Retinal pigment epithelial cell (primary cell): ENCODE measurements at places on chromosomes 2 and 18.

DNA sequence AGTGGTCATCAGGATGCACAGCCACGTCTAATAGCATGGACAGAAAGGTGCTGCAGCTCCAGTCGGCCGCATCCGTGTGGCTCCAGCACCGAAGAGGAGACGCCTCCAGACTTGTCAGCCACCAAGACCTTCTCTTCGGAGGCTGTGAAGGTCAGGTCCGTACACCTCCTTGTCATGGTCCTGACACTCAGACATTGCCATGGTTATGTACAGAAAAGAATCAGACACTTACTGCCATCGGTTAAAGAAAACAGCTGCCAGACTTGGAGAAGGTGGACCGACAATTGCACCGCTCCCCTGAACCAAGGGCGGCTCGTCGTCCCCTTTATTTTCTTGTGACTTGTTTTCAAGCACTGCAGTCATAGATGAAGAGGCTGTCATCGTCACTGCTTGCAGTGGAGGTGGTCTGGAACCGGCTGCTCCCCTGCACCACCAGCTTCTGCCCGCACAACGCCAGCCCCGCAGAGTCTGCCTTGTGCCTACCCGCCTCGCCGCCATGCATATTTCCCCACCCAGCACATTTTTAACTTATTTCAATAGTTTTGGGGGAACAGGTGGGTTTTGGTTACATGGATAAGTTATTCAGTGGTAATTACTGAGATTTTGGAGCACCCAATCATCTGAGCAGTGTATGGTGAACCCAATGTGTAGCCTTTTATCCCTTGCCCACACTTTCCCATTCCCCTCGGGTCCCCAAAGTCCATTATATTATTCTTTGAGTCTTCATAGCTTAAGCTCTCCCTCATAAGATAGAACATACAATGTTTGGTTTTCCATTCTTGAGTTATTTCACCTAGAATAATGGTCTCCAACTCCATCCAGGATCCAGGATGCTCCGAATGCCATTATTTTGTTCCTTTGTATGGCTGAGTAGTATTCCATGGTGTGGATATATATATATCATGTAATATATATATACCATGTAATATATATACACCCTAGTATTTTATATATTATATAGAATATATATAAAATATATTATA lies 18.1 kb downstream of the FBXO48 start:
- DNase-seq: no peak

DNA sequence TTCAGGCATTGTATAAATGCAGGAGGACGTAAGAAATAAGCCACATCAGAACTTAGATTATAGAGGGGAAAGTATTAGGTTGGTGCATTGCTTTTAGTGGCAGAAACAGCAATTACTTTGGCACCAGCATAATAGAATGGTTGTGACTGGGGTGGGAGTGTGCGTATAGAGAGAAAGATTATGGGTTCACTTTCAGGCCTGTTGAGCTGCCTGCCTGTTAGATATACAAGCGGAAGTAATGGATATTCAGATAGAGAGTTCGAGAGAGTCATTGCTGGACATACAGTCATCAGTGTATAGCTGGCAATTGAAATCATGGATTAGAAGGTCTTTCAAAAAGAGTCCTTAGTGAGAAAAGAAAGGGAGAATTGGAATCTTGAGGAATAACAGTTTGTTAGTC lies 139.2 kb upstream of the MYO3B start:
- no peak for DNase-seq

DNA sequence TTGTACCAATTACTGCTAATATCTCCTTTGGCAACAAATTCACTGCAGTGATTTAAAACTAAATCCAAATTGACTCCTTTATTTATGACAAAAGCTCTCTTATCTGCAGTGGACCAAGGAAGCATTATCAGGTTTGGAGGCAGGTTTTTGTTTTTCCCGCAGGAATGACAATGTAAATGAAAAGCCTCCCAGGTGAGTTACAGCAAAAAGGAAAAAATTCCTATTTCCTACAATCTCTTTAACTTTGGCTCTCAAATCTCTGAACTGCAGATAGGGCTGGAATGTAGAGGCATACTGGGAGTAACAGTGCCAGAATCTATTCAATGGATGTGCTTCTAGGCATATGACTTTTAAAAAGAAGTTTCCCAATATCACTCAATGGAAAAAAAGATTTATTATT lies 28.9 kb upstream of the LRP2 start:
- no peak for DNase-seq

- DNase-seq: no peak
Observed at GRCh38 chr2:185736210-185736609, 2.4 kb upstream of the FSIP2 start.

DNA sequence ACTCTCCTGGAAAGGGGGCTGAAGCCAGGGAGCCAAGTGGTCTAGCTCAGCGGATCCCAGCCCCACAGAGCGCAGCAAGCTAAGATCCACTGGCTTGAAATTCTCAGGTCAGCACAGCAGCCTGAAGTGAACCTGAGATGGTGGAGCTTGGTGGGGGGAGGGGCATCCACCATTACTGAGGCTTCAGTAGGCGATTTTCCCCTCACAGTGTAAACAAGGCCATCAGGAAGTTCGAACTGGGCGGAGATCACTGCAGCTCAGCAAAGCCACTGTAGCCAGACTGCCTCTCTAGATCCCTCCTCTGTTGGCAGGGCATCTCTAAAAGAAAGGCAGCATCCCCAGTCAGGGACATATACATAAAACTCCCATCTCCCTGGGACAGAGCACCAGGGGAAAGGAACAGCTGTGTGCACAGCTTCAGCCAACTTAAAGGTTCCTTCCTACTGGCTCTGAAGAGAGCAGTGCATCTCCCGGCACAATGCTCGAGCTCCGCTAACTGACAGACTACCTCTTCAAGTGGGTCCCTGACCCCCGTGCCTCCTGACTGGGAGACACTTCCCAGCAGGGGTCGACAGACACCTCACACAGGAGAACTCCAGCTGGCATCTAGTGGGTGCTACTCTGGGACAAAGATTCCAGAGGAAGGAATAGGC lies 282.3 kb upstream of the EPC2 start:
- no peak for DNase-seq

DNA sequence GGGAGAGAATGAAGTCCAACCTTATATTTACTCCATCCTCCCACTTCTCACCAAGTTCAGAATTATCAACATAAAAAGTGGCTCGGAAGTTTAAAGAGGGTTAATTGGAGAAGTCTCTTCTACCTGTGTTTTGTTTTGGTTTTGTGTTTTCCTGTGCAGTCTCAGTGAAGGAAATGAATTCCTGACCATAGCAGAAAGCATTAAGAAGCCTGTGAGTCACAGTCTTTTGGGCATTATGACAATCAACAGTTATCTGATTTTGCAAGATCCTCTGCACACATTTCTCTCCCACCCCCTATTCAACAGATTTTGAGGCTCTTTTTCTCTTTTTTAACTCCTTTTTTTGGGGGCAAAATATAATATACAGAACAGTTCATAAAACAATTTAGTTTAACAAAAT lies 8.6 kb upstream of the RPL37A start:
- DNase-seq: no peak

- DNase-seq: no peak
Observed at GRCh38 chr2:160387558-160388262, 105.9 kb downstream of the RBMS1 start.

DNA sequence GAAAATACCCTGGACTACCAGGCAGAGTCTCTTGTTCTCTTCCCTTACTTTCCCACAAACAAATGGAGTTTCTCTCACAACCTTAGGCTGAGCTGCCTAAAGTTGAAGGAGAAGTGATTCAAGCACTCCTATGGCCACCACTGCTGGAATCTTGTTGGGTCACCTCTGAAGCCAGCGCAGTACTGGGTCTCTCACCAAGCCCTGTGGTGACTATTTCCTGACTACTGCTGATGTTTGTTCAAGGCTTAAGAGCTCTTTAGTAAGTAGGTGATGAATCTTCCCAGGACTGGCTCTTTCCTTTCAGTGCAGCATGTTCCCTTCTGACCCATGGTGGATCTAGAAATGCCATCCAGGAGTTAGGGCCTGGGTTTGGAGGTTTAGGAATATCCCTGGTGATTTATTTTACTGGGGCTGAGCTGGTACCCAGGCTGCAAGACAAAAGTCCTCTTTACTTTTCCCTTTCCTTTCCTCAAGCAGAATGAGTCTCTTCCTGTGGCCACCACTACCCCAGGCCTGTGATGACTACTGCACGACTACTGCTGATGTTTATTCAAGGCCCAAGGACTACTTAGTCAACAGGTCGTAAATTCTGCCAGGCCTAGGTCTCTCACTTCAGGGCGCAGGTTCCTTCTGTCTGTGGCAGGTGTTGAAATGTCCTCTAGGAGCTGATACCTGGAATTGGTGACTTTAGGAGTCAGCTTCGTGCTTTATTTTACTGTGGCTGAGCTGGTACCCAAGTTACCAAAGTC lies 121.8 kb downstream of the SLC4A10 start:
- DNase-seq: no peak

- DNase-seq: no peak
Observed at GRCh38 chr2:96773922-96774321, 13.2 kb downstream of the CNNM4 start.

DNA sequence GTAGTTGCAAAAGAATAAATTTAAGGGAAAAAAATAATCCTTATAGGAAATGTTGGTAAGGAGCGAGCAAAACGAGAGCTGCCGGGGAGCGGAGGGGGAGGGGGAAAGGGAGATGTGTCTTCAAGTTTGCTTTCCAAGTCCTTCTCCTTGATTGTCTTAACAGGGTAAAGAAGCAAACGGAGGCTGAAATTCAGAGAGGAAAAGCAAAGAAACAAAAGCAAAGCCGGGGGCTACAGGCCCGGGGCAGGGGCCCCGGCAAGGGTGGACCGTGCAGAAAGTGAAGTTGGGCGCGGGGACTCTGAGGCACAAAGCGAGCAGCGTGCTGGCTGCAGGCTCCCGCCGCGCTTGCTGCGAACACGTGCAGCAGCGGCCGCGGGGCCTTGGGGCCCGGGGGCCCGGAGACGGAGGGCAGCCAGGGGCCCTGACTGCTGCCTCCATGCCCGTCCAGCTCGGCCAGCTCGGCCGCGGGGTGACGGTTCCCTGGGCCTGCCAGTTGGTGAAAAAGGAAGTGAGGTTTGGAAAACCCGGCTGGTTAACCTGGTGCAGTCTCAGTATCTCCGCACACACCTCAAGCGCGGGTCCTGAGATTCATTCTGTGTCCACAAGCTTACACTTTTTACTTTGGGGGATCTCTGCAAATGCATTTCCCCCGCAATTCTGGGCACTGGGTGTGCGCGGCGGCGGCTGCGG lies 4.1 kb downstream of the BCL11A start:
- no peak for DNase-seq

GRCh38 chr2:64025741-64026140 lies 6.5 kb upstream of the VPS54 start:
- DNase-seq: no peak

- no peak for DNase-seq
Observed at GRCh38 chr2:149082735-149083134, 44.2 kb downstream of the LYPD6B start.

DNA sequence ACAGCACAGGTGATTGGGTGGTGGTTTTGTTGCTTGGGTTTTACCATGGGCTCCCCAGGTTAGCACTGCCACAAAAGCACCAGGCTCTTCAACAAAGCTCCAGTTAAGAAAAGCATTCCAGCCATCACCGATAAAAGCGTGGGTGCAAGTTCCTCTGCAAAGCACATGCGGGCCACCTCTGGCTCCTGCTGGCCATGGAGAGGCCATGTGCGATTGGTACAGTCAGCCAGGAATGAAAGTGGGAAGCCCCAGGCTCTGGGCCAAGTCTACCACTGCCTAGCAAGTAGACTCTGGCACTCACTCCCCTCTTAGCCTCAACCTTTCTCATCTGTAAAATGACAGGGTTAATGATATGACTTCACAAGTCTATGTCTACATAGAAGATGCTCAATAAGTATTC lies 36.0 kb downstream of the BCL11A start:
- no peak for DNase-seq

DNA sequence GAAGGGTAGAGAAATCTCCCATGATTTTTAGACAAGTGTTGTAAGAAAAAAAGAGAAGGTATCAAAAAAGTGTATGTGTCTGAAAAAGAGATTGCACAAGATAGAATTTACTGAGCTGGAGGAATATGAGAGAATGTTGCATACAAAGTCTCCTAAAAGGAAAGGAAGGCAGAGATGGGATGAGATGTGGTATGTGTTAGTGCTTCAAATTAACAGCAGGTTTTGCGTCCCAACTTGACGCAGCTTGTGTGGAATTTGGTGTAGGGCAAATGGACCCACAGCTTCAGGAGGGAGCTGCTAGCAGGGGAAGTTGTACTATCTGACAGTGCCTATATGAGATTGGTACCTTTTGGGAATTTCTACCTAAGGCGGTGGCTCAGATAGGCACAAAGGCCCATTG lies 9.0 kb upstream of the RASGRP3 start:
- no peak for DNase-seq

GRCh38 chr2:30784682-30785081 lies 22.6 kb downstream of the CAPN13 start:
- DNase-seq: no peak

- DNase-seq: no peak
Observed at GRCh38 chr2:75894170-75894569, 183.5 kb upstream of the GCFC2 start.

GRCh38 chr2:29239209-29239960 lies 124.2 kb downstream of the CLIP4 start:
- DNase-seq: no peak

DNA sequence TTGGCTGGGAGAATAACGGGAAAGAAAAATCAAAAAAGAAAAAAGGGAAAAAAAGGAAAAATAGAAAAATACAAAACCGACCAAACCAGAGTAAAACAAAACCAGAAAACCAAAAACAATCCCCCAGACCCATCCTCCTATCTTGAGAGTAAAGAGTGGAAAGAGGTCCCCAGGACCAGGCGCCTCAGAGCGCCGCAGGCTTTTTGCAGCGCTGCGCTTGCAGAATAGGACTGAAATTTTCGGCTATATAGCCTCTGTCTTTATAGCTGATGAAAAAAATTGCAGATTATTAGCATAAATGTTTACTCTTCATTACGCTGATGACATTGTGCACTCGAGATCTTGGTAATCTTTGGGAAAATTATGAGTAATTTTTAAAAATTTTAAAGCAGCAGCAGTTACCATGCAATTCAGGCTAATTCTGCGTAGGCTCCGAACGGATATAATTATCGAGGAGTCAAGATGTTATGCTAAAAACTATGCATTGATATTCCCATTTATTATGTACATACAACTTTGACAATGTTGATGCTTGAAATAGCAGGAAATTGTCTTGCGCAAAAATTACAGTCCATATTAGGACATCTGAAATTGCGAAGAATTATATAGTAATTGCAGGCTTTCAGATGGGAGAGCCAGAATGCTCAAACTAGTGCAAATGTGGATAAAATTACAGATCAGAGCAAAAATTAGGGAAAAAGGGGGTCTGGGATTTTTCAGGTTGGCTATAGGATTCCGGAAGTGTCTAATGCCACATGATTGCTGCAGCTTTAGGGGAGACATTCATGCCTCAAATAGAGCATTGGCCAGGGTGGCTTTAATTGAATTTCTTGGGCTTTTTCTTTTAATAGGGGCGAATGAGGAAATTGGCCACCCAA lies 8.3 kb downstream of the DLX1 start:
- no peak for DNase-seq

GRCh38 chr2:116692988-116693387 lies 1121.5 kb upstream of the DDX18 start:
- no peak for DNase-seq

- DNase-seq: no peak
Observed at GRCh38 chr2:113175736-113176695, 2.2 kb downstream of the PSD4 start.

GRCh38 chr2:8544786-8545694 lies 136.8 kb upstream of the ID2 start:
- no peak for DNase-seq

GRCh38 chr2:86366651-86367498 lies 29.4 kb upstream of the REEP1 start:
- DNase-seq: no peak
